ENCODE measurements at places on chromosomes 4 and X.

DNA sequence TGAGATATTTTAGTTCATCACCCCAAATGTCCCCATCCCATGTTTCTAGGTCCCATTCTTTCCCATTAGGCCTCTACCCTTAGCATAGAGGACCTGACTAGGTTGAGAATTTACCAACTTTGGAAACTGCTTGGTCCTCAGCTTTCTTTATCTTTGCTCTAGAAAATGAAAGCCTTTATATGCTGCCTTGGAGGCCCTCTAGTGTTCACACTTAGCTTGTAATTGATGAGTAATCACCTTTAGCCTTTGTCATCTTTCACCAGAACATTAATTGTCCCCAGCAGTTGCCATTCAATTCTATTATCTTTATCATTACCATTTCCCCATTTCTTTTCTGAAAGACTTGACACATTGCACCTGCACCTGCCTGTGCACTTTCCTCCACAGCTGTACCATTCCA is 589.2 kb upstream of the NR3C2 start:
- no peak for DNase-seq

DNA sequence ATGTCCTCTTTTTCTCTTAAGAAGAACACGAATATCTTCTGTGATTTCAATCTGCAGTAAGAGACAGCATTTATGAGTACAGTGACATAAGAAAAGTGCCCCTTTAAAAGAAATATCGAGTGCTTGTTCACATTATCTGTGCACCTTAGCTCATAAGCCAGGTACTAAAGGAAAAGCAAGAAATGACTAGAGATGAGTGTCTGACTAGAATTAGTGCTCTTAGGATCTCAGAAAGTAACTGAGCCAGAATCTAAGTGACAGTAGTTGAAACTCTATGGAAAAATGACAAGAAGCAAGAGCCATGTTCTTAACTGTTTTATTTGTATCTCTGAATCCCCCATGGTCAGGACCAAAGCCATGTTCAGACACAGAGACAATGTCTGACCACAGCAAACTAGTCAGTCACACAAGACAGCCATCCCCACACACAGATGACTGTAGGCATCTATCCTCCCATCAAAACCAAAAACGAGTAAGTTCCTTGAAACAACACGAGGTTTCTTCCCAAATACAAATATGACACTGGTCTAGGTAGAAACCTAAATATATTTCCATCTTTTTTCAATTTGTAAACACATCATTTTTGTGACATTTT is 36.8 kb downstream of the ACSL4 start:
- no peak for DNase-seq

- no peak for DNase-seq
Observed at GRCh38 chr4:6228158-6229067, 28.1 kb upstream of the JAKMIP1 start.

DNA sequence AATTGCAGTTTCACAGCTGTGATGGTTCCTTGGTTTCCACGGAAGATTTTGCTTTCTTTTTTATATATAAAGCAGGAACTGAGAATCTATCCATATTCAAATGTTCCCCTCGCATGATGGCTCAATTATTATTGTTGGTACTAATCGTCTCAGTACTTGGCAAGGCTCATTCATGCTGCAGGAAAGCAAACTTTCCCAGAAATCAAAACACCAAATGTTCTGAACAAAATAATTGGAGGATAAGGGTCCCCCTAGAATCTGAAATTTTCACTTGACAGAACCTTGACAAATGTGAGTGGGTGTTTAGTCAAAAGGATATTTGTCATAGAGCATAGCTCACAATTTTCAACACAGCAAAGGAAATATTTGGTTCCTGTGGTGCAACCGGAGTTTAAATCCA is 1598.6 kb upstream of the PCDH7 start:
- DNase-seq, result no peak

GRCh38 chrX:71000139-71000538 is 68.0 kb downstream of the SNX12 start:
- no peak for DNase-seq

Measured in KG1 (cell line).